ENCODE measurements at places on chromosomes 7 and 10.

- DNase-seq: no peak
Observed at GRCh38 chr7:18276380-18276779, 219.2 kb upstream of the HDAC9 start.

DNA sequence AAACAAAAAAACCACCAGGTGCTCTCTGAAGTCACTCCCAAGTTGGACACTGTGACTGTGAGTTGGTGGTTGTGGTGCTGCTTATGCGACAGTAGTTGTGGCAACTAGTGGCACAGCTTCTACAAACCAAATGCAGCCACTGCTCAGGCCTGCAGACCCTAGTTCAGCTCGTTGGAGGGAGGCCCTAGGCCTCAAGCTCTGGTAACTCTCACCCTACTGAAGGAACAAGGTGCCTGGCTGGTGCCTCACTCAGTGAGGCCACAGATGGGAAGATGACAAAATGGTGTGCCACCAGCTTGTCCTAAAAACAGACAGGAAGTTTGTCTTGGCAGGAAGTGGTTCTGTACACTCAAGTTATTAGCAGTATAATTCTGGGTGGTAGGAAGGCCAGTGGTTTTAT is 45.3 kb upstream of the RAPGEF5 start:
- no peak for DNase-seq

DNA sequence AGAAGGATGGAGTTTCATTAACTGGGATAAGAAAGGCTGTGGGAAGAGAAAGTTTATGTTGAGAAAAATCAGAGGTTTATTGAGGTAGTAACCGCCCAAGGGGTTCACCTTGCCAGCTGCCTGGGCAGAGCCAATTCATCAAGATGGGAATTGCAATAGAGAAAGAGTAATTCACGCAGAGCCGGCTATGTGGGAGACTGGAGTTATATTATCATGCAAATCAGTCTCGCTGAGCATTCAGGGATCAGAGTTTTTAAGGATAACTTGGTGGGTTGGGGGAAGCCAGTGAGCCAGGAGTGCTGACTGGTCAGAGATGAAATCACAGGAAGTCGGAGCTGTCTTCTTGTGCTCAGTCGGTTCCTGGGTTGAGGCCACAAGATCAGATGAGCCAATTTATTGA is 70.6 kb downstream of the MALRD1 start:
- DNase-seq: no peak

GRCh38 chr10:33010132-33011037 is 52.4 kb upstream of the ITGB1 start:
- DNase-seq: peak; percentile 4

DNA sequence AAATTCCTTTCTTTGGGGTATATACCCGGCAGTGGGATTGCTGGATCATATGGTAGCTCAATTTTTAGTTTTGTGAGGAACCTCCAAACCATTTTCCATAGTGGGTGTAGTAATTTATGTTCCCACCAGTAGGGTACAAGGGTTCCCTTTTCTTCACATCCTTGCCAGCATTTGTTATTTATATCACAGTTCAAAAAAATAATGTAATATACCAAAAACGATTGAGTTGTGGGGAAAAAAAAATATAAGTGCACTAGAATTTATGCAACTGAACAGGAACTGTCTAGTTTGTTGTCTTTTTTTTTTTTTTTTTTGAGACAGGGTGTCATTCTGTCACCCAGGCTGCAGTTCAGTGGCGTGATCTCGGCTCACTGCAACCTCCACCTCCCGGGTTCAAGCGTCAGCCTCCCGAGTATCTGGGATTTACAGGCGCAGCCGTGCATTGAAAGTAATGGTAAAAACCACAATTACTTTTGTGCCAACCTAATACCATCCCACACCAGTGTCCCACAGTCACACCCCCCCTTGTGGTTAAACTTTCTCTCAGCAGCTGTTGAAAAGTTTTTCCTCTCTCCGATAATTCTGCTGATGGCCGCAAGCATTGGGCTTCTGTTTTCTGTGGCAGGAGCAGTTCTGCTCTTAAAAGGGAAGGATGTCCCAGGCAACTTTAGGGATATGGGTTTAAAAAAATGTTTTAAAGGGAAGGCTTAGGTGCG is 6.8 kb upstream of the LAT2 start:
- no peak for DNase-seq

- DNase-seq: no peak
Observed at GRCh38 chr7:12323415-12323814, 80.2 kb downstream of the VWDE start.

Measured in NCI-H510A treated with DMSO at 0.1 percent for 48 hours (cell line).